ENCODE measurements at places on chromosomes 16 and 17.

GRCh38 chr16:1766701-1767100 is 4.6 kb downstream of the NME3 start:
- DNase-seq: no peak

GRCh38 chr17:67067571-67068482 is 23.5 kb downstream of the CACNG1 start:
- DNase-seq: no peak

GRCh38 chr17:18328643-18329204 is 13.6 kb downstream of the SMCR8 start:
- DNase-seq: no peak

- no peak for DNase-seq
Measured at GRCh38 chr16:72848028-72848400, 199.9 kb downstream of the ZFHX3 start.

GRCh38 chr16:65546353-65546791 is 424.5 kb upstream of the CDH11 start:
- peak; percentile 66 for DNase-seq

DNA sequence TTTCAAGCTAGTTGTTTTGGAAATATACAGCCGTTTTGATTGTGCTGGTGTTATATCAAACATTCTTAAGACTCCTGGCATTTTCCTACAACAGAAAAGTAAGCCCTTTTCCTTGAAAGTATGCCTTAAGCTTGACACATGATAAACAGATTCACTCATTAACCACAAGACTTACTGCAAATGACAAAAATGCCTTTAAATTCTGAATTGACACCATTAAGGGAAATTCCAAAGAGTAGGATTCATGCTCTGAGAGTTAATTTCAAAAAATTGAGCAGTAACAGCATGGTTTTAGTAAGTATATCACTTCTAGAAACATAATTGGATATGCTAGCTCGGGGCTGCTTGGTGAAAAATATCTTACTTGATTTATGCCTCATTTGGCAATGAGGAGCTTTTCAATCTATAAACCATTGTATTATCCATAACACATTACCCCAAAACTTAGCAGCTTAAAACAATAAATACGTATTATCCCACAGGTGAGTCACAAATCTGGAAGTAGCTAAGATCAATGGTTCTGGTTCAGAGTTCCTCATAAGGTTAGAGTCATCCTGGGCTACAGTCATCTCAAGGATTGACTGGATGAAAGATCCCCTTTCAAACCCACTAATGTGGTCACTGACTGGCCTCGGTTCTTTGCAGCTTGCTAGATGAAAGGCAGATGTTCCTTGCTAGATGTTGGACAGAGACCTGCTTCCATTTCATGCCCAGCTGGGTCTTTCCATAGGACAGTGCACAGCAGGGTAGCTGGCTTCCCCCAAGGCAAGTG is 8.2 kb upstream of the PHAF1 start:
- no peak for DNase-seq

- DNase-seq: no peak
Measured at GRCh38 chr17:2724784-2725164, 13.2 kb upstream of the CLUH start.

DNA sequence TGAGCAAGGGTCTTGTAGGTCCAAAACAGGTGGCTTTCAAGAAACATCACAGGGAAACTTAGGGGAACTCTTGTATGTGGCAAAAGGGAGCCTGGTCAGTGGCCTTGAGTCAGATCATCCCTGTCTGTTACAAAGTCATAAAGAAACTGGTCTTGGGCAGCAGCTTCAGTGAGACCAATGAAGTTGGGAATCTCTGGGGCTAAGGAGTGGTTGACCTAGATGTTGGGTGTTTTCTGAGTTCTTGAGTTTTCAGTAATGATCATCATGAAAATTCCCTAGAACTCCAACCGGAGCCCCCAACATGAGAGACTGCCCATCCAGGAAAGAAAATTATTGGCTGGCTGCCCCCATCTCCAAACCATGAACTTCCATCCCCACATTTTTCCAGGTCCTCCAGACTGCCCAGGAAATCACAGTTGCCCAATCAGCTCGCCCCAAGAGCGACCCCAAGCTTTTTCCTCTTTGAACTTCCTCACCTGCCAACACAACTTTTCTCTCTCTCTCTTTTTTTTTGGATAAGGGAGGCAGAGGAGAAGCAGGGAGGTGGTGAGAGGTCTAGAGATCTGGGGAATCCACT is 3.9 kb downstream of the CCR7 start:
- no peak for DNase-seq

DNA sequence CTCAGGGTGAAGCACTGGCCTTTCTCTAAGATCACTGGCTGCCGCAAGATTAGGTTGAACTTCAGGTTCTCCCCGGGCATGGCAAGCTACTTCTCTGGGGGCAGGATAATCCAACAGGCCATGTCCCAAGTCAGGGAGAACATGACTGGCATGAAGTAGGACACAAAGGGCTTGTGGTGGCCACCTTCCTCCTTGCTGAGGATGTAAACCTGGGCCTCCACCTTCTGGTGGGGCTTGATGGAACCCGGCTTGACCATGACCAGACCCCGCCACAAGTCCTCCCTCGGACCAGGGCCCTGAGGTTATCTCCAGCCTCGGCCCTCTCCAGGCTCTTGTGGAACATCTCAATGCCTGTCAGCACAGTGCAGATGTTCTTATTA is 211.1 kb upstream of the WSB1 start:
- no peak for DNase-seq

DNA sequence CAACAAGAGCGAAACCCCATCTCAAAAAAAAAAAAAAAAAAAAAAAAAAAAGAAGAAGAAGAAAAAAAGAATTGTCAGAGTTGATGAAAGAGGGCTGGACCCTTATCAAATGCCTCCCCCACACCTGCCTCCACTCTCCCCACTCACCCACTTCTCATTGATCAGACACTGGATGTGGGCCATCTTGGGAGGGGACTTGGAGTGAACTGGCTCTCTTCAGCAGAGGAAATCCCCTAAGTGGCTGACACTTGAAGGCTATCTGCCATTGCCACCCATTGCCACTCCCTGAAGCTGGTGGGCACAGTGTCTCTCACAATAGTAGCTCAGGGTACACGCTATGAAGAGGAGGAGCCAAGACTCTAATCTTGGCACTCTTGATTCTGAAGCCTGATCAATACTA is 1.6 kb downstream of the ITGA2B start:
- no peak for DNase-seq

DNA sequence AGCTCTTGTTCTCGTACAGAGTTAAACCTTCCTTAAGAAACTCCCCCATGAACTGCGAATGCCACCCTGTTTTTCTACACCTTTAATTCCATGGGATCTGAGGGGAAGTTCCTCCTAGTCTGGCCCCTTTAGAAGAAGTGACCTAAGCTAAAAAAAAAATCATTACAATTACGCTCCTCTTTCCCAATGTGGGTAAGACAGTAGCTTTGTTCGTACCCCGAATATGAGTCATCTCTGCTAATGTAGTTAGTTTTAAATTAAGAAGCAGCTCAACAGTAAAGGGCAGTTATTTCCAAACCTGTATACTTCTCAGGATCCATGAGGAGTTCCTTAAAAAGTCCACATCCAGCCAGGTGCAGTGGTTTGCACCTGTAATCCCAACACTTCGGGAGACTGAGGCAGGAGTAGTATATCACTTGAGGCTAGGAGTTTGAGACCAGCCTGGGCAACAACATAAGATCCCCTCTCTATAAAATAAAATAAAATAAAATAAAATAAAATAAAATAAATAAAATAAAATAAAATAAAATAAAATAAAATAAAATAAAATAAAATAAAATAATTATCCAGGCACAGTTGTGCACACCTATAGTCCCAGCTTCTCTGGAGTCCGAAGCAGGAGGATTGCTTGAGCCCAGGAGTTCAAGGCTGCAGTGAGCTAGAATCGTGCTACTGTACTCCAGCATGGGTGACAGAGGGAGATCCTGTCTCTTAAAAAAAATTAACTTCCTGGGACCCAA is 26.1 kb downstream of the RCVRN start:
- DNase-seq: no peak

DNA sequence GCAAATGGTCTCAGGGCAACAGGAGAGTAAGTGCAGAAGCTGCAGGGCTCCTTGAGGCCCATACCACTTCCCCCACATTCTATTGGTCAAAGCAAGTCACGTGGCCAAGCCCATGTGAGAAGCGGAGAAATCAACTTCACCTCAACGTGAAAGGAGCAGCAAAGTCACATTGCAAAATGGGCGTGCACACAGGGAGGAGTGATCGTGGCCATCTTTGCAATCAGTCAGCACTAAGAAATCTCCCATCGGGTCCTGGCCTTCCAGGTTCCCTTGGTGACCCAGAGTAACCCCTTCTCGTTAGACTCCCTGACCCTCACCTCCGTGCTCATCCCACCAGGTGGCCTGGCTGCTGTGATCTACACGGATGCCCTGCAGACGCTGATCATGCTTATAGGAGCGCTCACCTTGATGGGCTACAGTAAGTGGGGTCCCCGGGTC is 38.0 kb downstream of the SLC5A11 start:
- DNase-seq: no peak

GRCh38 chr17:57511475-57512123 is 233.5 kb downstream of the CCDC182 start:
- no peak for DNase-seq

GRCh38 chr16:23826528-23827045 is 9.2 kb upstream of the PRKCB start:
- no peak for DNase-seq

DNA sequence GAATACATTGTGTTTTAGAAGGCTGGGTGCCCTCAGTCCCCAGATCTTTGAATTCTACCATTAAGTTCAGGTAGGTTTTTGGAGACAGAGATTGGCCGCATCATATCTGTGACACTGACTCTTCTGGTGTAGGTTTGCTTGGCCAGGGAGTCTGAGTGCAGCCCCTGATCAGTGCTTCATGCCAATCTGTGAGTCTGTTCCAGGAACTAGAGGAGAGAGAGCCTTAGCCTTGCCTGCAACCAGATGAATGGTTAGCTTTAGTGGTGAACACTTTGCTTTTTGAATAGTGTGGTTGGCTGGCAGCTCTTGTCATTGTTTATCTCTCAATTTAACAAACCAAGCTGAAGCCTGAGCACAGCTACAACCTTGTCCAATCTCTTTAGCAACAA is 87.8 kb downstream of the PLXDC1 start:
- no peak for DNase-seq

GRCh38 chr17:75897160-75898019 is 639 bp upstream of the TRIM65 start:
- DNase-seq: no peak

DNA sequence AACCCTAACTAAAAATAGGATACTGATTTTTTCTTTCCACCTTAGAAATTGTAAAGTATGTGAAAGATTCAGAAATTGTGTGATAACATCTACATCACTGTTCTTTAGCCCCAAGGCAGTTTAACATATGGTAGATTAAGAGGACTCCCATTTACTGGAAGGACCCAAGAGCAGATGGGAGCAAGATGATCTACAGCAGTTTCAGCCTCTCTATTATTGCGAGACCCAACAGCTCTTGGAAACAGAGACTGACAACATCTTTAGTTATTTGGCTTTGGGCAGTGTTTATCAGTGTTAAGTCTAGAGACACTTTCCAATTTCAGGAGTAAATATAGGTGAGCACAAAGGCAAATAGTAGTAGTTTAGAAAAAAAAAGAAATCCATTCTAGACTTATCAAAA is 124.9 kb upstream of the CORO6 start:
- DNase-seq: no peak

- no peak for DNase-seq
Measured at GRCh38 chr16:77194295-77195231, 3.6 kb downstream of the MON1B start.

DNA sequence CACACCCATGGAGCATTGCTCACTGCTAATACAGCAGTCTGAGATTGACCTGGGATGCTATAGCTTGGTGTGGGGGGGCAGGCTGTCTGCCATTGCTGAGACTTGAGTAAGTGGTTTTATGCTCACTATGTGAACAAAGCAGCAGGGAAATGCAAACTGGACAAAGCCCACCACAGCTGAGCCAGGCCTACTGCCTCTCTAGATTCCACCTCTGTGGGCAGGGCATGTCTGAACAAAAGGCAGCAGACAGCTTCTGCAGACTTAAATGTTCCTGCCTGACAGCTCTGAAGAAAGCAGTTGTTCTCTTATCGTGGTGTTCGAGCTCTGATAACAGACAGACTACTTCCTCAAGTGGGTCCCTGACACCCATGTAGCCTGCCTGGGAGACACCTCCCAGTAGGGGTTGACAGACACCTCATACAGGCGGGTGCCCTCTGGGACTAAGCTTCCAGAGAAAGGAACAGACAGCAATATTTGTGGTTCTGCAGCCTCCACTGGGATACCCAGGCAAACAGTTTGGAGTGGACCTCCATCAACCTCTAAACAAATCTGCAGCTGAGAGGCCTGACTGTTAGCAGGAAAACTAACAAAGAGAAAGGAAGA is 2204.8 kb downstream of the TP53TG3F start:
- DNase-seq: no peak

GRCh38 chr17:28020515-28020914 is 22.0 kb upstream of the NLK start:
- DNase-seq: no peak

DNA sequence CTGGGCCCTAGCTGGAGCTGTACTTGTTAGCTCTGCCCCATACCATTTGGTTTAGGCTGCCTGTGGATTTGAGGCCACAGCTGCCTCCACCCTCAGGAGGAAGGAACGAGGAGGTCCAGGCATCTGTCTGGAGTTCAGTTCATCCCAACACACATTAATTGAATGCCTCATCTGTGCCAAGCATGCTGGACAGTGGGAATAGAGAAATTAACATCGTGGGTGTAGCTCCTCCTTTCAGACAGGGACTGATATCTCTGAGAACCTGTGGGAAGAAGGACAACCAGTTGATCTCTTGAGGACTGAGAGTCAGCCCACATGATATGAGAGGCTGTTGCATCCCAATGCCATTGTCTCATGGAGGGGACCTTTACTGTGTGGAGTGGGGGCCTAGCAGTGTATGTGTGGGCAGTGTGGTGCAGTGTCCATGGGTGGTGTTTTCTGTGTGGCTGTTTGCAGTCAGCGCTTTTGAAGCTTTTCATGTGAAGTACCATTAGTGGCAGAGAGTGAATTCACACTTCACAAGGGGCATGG is 29.4 kb upstream of the DDX52 start:
- DNase-seq: no peak

GRCh38 chr17:34245351-34245905 is 9.7 kb upstream of the CCL2 start:
- no peak for DNase-seq

- DNase-seq: no peak
Measured at GRCh38 chr16:3189869-3190268, 1.9 kb downstream of the OR1F1 start.

GRCh38 chr17:57068222-57068658 is 16.8 kb upstream of the AKAP1 start:
- DNase-seq: no peak

- DNase-seq: no peak
Measured at GRCh38 chr16:49910541-49911071, 54.7 kb upstream of the ZNF423 start.

Data from SK-N-MC (cell line).